G401 (cell line): ENCODE measurements at places on chromosomes 7 and 10.

GRCh38 chr7:98795741-98796493 lies 73.9 kb downstream of the TMEM130 start:
- no peak for DNase-seq

DNA sequence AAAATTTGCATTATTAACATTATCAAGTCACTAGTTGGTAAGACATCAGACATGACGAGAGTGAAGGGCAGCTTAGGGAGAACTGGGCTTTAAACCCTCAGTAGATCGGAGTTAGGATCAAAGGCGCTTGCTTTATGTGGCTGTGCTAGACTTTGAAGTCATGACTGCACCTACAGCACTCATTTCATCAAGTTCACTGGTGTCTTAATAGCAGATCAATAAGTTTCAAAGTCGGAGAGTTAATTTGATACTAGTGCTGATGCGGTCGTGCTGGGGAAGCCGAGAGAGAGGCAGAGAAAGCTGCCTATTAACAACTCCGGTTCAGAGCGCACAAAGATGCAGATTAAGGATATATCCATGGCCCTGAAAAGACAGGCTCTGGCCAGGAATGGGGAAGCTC lies 172.9 kb downstream of the TCF7L2 start:
- no peak for DNase-seq

- no peak for DNase-seq
Observed at GRCh38 chr7:131595699-131596098, 39.3 kb upstream of the PODXL start.

DNA sequence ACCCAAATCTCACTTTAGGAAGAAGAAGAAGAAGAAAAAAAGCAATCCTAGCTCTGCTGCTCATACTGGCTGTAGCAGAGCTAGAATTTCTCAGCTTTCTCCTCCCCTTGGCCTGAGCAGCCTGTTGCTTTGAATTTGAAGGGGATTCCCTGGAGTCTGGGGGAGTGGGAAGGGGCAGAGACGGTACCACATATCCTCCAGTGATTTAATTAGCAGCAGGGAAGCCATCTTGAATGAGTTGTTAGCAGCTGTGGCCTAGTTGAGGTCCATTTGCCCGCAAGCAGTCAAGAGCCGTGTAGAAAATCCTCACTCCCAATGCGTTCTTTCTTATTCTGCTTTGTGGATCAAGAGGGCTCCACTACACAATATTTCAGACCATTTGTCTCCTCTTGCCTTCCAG lies 16.5 kb downstream of the PDE6C start:
- no peak for DNase-seq
